ENCODE measurements at places on chromosomes 2 and 18. TPM values are rescaled to one million over a fixed set of nuclear protein-coding genes. Genes with fewer than 3 reads are reported as not detected.
A peak's percentile ranks its signal among the peaks of the same experiment; 100 is the strongest.

Gene DSG4
- not detected for polyA plus RNA-seq

Gene COL3A1
- 1,203 TPM for polyA plus RNA-seq

DNA sequence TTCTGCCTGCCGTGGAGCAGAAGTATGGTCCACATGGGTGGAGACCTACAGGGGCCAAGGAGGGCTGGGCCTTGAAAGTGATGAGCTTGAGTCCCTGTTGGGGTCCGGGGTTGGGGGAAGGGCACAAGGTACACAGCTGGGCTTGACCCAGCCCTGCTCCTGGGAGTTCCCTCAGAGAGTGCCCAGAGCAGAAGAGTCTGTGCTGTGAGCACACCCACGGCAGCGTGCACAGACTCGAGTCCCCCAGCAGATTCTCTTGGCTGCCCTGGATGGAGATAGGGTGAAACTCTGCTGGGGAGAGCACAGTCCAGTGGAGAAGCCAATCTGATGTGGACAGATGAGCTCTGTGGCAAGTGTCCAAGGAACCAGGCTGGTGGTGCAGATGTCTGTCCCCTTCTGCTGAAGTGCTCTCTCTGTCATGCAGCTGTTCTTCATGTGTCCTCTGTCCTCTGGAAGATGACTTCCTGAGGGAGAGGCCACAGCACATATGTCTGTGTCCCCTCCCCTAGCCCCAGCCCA, 27.5 kb downstream of the INPP4A start:
- DNase-seq: no peak

GRCh38 chr2:88874063-88874657, 182.7 kb downstream of the RPIA start:
- peak; percentile 27 for DNase-seq

GRCh38 chr18:43620936-43621335, 343.6 kb upstream of the SYT4 start:
- peak; percentile 16 for DNase-seq

Gene ABCG8
- 0.70 TPM for polyA plus RNA-seq

- DNase-seq: no peak
Measured at GRCh38 chr18:79533591-79533990, 137.9 kb downstream of the NFATC1 start.

DNA sequence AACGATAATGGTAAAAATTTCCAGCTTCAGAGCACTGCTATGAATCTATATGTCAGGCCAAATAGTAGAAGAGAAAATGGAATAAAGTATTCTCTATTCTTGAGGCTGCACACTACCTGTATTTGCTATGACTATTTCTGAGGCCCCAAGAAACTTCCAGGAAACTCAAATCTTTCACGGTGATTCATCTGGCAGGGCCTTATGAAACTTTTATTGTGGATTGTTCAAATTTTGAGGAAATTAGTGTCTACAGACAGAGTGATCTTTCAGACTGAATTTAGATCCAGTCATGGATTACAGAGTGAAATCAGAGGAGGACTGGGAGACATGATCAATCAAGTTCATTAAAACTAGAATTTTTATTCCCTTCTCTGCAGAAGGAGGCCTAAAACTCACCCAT, 4.1 kb upstream of the VSNL1 start:
- no peak for DNase-seq

DNA sequence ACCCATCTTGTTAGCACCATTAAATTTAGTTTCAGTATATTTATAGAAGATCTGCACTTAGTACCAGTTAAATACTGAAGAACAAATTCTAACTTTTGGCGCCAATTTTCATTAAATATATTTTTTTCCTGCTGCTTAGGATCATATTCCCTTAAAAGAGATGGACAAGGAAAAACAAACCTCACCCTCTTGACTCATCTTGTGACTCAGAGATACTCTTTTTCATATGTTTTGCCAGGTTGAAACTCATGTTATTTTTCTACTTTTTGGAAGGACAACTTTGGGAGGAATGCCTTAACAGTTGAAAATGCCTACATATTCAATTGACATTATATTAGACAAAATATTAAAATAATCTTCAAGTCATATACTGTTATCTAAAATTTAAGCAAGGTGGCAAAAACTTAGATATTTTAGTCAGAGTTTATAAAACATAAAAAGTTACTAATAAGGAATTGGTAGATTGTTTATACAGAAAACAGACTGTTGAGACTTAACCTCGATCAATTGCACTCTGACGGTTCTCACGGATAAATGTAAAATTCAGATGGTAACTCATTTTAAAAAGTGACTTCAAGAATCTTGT, 36.2 kb downstream of the PNO1 start:
- DNase-seq: no peak

DNA sequence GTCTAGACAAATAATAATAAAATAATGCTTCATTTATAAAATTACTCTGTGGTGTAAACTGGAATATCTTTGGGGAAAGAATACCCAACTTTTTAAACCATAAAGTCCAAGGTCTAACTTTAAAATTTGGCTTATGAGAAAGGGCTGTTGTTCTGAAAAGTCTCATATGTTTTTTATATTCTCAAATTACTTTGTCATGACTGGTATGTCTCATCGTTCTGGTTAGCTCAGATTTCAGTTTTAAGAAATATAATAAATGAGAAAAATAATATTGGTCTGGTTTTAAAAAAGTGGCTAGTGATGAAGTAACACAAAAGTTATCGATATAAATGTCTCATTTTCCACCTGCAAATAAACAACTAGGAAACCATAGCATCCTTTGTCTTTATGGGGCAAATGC, 1658.1 kb downstream of the LRP1B start:
- no peak for DNase-seq

DNA sequence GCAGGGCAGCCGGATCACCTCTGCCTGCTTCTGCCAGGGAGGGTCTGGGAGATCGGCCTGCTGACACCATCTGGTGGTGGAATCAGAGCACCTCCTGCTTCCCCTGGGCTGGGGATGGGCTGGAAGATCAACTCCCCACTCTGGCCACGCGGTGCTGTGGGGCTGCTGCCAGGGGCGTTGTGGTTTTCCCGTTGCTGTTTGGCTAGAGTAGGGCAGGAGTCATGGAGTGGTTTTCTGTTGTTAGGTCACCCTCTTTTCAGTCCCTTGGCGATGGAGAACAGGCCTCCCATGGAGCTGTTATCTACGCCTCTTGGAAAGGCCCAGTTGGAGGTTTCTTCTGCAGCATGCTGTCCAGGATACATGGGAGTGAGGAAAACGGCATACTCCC, 15.2 kb downstream of the BCL2L11 start:
- no peak for DNase-seq

DNA sequence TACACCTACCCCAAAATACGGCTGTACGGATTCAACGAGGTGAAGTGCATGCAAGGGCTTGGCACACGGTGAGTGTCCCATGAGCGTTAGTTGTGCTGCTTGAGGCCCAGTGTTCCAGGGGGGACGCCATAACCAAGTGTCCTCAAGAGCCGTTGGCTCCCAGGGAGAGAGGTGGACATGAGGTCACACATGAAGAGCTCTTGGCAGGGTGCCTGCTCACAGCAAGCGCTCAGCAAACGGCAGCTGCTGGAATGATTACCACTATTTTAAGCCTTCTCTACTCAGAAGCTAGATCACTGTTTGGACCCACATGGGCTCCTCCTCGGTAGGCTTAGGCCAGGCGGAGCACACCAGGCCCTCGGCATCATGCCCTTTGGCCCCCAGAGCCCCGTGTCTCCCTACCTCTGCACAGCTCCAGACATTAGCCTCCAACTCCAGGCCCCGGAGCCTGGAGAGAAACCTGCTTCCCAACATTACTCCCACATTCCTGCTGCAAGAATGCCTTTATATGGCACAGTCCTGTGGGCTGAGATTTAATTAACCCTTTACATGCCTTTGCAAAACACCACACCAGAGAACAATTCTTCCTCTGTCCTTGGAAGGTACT, 68.4 kb upstream of the PPP1CB start:
- DNase-seq: peak; percentile 77

DNA sequence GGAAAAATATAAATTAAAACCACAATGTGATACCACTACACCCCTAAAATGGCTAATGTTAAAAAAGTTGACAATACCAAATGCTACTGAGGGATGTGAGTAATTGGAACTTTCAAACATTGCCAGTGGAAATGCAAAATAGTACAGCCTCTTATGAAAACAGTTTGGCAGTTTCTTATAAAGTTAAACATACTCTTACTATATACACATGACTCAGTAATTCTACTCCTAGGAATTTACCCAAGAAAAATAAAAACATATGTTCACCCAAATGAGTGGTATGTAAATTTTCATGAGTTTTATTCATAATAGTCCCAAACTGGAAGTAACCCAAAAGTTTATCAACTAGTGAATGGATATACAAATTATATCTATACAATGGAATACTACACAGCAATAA, 228.0 kb downstream of the CYP26B1 start:
- DNase-seq: no peak

DNA sequence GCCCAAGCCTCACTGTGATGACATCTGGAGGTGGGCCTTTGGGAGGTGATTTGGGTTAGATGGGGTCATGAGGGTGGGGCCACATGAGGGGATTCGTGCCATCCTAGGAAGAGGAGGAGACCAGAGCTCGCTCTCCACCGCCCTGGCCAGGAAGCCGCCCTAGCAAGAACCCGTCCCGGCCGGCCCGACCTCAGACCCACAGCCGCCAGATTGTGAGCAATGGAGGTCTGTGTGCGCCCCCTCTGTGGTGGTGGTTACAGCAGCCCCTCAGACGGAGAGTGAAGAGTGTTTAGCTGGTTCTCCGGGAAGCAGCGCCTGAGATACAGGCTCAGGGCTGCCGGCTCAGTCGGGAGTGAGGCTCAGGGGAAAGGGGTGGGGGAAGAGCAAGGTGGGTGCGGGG, 83.3 kb downstream of the RTP5 start:
- no peak for DNase-seq

GRCh38 chr2:83596592-83597282, 862.3 kb downstream of the SUCLG1 start:
- DNase-seq: no peak

Gene ALKAL2
- polyA plus RNA-seq: 7.7 TPM

- DNase-seq: no peak
Measured at GRCh38 chr2:239727776-239728600, 297.2 kb downstream of the NDUFA10 start.

GRCh38 chr2:112110966-112111365, 27.2 kb upstream of the FBLN7 start:
- DNase-seq: no peak

DNA sequence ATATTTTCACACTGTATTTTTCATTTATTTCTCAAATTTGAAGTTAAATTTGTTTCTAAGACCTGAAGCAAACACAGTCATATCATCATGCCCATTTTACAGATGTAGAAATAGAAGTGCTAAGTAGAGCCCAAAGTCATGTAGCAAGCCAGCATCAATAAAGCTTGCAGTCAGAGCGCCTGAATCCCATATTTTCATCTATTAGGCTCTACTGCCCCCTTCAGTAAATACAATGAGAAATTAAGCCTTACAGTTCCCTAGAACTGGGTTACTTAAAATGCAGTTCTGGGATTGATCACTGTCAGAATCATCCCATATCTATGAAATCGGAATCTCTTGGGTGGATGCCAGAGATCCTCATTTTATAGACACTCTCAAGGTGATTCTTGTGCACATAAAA, 419.9 kb downstream of the TGIF1 start:
- peak; percentile 32 for DNase-seq

Gene POTEC
- not detected for polyA plus RNA-seq

Gene RHOB
- polyA plus RNA-seq: 112 TPM

GRCh38 chr2:239523954-239524330, 123.1 kb upstream of the HDAC4 start:
- DNase-seq: no peak

Gene PRLH
- not detected for polyA plus RNA-seq

DNA sequence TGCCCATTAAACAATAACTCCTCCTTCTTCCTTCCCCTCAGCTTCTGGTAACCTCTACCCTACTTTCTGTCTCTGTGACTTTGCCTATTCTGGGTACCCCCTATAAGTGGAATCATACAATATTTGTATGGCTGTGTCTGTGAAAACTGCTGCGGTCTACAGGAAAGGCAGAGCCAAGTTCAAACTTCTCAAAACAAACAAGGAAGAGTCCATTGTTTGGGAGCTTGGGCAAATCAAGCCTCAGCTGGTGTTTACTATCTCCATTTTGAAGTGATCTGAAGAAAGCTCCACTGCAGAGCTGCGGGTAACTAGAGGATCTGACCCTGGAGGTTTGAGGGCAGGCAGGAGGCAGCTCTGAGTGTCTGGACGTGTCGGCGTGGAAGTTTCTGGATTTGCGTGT, 48.6 kb upstream of the DAPL1 start:
- no peak for DNase-seq

GRCh38 chr2:25373269-25373981, 31.7 kb upstream of the DNMT3A start:
- DNase-seq: no peak

GRCh38 chr2:189350540-189351209, 90.6 kb upstream of the WDR75 start:
- DNase-seq: no peak

DNA sequence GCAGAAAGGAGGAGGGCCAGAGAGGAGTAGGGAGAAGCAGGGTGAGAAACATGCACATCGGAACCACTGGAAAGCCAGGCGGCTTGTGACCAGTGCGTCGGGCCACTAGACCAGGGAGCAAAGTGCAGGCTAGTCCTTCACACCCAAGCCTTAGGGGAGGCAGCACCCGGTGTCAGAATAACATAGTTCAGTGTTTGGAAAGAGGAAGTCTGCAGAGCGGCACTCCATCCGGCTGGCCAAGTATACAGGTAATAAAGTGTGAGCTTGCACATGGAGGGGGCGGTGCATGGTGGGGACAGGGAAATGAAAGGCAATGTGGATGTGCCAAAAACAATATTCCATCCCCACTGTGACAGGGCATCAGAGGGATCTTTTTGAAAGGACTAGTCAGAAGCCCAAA, 69.7 kb downstream of the ZNF521 start:
- no peak for DNase-seq

DNA sequence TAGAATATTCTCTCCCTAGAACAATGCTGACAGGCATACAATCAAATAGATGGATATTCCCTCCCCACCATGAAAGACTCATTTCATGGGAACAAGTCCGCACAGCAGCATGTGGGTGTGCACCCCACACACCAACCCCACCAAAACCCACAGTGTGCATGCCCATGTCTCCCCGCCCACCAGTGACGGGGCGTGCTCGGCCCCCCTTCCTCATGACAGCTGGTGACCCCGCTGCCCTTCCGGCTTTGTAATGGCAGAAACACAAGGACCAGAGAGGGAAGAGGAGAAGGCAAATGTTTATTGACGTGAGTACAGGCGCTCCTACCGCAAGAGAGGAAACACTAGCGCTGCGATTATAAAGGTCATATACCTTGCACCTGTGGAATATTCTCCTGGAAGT, 30.8 kb upstream of the ODC1 start:
- DNase-seq: no peak

Gene RNF125
- 7.8 TPM for polyA plus RNA-seq

- no peak for DNase-seq
Measured at GRCh38 chr2:178747767-178748166, 59.5 kb downstream of the TTN start.
